ENCODE measurements at places on chromosomes 6 and 20. TPM values are rescaled to one million over a fixed set of nuclear protein-coding genes. Genes with fewer than 3 reads are reported as not detected.

Gene SLC22A2
- total RNA-seq, result not detected

Gene SLC35D3
- total RNA-seq, result 0.13 TPM

- H3K4me3 ChIP-seq, result no peak overlapping the region
- H3K27ac ChIP-seq, result no peak overlapping the region
- H3K27me3 ChIP-seq, result no peaks in the 10 kb centered on the region
- no peak for DNase-seq
- peaks cover 21% of the 10 kb centered on the region for H3K36me3 ChIP-seq
Measured at GRCh38 chr20:5770987-5771318, 20.8 kb downstream of the SHLD1 start.

- no peak overlapping the region for H3K4me3 ChIP-seq
- H3K27ac ChIP-seq, result peak overlapping the region; percentile 51
- H3K36me3 ChIP-seq, result peaks cover 2% of the 10 kb centered on the region
- no peak for DNase-seq
Measured at GRCh38 chr6:137783710-137784109, 83.3 kb upstream of the TNFAIP3 start.

GRCh38 chr6:22222469-22222868 lies 74.4 kb downstream of the PRL start:
- peak overlapping the region; percentile 64 for H3K27ac ChIP-seq
- no peak for DNase-seq
- no peaks in the 10 kb centered on the region for H3K27me3 ChIP-seq
- H3K4me3 ChIP-seq, result peak overlapping the region; percentile 55
- no peaks in the 10 kb centered on the region for H3K36me3 ChIP-seq

DNA sequence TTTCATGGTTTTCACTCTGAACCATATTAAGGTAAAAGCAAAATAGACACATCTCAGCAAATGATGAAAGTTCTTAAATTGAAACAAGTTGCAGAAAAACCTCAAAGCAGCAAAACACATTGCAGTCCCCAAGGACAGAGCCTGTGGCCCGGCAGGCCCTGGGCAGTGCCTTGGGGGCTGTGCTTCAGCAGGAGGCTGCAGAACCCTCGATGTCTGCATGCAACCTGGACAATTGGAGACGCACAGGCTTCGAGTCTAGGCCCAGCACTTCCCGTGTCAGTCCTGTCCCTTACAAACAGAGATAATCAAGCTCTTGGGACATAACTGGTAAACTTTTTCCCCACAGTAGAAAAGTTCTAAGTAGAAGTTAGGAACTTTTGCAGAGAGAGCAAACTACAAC lies 9.2 kb downstream of the PYGB start:
- no peaks in the 10 kb centered on the region for H3K4me1 ChIP-seq
- no peak overlapping the region for H3K4me3 ChIP-seq
- H3K27me3 ChIP-seq, result no peaks in the 10 kb centered on the region
- H3K27ac ChIP-seq, result no peak overlapping the region

DNA sequence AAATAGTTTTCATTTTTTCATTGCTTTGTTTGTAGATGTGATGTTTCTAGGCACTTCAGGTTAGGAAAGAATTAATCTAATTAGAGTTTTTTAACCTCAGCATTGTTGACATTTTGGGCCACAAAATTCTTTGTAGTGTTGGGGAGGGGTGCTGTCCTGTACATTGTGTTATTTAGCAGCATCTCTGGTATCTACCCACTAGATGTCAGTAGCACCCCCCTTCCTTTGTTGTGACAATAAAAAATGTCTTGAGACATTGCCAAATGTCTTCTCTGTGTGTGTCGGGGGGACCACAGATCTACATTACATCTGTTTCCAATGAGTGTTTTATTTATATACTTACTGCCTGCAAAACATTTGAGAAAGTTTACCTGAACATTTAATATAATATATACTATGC lies 45.6 kb downstream of the EYA4 start:
- H3K36me3 ChIP-seq, result peaks cover 7% of the 10 kb centered on the region
- H3K27ac ChIP-seq, result no peak overlapping the region
- no peaks in the 10 kb centered on the region for H3K27me3 ChIP-seq

DNA sequence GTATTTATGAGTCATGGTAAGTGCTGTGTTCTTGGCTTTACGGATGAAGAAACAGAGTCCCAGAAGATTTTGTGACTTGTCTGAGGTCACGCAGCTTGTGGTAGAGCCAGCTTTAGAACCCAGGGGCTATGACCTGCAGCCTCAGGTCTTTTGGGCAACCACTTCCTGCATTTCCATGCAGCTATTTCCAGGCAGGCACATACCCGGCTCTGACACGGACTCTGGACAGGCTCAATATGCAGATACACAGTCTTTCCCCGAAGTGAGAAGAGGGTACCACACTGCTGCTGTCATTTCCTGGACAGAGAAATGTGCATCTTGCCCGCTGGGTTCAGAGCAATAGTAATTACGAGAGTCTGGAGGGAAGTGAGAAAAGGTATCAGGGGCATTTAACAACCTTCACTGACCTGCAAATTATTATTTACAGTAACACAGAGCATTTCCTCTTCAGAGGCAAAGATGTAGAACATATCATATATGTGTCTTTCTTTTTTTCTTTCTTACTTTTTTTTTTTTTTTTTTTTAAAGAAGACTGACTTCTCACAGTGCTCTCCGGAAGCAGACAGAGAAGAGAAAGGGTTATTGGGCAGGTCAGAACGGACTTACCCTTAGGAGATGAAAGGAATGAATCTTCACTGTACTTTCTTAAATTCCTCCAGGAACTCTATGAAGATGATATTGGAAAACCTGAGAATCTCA lies 185.1 kb downstream of the CLIC5 start:
- no peaks in the 10 kb centered on the region for H3K36me3 ChIP-seq

Gene GNMT
- total RNA-seq, result 1.2 TPM

Gene ZNF165
- 4.0 TPM for total RNA-seq

Gene LY6G6D
- 0.67 TPM for total RNA-seq

DNA sequence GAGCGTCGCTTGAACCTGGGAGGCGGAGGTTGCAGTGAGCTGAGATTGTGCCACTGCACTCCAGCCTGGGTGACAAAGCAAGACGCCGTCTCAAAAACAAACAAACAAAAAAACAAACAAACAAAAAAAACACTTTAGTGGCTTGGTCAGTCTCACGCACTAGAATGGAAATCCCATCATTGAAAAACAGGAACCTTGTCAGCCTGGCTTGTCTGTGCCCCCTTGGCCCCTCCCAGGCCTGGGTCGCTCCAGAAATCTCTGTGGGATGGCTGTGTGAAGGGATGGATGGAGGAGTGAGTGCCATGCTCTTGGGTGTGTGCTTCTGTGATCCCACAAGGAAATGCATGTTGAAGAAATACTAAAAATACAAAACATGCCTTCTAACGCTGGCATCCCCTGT lies 20.9 kb upstream of the NAA20 start:
- H3K36me3 ChIP-seq, result peaks cover 30% of the 10 kb centered on the region
- no peak overlapping the region for H3K4me3 ChIP-seq
- no peak for DNase-seq
- H3K27ac ChIP-seq, result no peak overlapping the region
- no peaks in the 10 kb centered on the region for H3K27me3 ChIP-seq
- peaks cover 42% of the 10 kb centered on the region for H3K4me1 ChIP-seq

DNA sequence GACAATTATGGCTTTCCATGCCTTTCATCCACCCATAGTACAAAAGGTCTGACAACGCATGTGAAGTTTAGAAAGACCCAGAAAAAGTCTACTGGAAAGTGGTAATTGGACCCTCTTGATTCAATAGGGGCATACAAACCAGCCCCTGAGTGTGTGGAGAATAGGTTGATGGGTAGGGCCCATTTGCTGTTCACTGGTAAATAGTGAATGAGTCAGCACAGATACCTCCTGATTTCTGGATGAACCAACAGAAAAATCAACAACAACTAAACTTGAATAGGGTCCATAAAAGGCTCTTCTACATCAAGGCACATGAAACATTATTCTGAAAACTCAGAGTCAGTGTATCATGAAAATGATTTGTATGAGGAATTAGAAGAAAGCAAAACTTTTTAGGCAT lies 235.4 kb upstream of the SLC35B3 start:
- H3K4me3 ChIP-seq, result no peak overlapping the region
- no peak overlapping the region for H3K27ac ChIP-seq
- no peaks in the 10 kb centered on the region for H3K27me3 ChIP-seq
- H3K36me3 ChIP-seq, result no peaks in the 10 kb centered on the region

- no peaks in the 10 kb centered on the region for H3K27me3 ChIP-seq
- no peaks in the 10 kb centered on the region for H3K36me3 ChIP-seq
- no peak overlapping the region for H3K4me3 ChIP-seq
- no peak for DNase-seq
- H3K27ac ChIP-seq, result no peak overlapping the region
- H3K4me1 ChIP-seq, result peaks cover 36% of the 10 kb centered on the region
Measured at GRCh38 chr6:52317211-52317610, 32.7 kb upstream of the MCM3 start.

DNA sequence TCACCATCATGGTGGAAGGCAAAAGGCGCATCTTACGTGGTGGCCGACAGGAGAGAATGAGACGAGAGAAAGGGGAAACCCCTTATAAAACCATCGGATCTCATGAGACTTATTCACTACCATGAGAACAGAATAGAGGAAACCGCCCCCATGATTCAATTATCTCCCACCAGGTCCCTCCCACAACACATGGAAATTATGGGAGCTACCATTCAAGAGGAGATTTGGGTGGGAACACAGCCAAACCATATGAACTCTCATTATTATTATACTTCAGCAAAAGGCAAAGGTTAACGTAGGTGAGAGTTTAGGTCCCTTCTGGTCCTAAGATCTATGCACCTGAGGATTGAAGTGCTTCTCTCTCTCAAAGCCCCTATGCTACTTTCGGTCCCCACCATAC lies 2.4 kb upstream of the PFDN4 start:
- no peak overlapping the region for H3K4me3 ChIP-seq
- H3K4me1 ChIP-seq, result peaks cover 29% of the 10 kb centered on the region
- peak overlapping the region; percentile 32 for H3K27ac ChIP-seq
- H3K36me3 ChIP-seq, result peaks cover under 1% of the 10 kb centered on the region

All from mesothelial cell of epicardium (in vitro differentiated cells).